Mesothelial cell of epicardium (in vitro differentiated cells): ENCODE measurements at places on chromosomes 1 and 21.

GRCh38 chr1:8911416-8912309 is 33.2 kb upstream of the ENO1 start:
- no peak for DNase-seq

GRCh38 chr1:84632673-84633434 is 57.4 kb downstream of the SSX2IP start:
- DNase-seq: no peak

DNA sequence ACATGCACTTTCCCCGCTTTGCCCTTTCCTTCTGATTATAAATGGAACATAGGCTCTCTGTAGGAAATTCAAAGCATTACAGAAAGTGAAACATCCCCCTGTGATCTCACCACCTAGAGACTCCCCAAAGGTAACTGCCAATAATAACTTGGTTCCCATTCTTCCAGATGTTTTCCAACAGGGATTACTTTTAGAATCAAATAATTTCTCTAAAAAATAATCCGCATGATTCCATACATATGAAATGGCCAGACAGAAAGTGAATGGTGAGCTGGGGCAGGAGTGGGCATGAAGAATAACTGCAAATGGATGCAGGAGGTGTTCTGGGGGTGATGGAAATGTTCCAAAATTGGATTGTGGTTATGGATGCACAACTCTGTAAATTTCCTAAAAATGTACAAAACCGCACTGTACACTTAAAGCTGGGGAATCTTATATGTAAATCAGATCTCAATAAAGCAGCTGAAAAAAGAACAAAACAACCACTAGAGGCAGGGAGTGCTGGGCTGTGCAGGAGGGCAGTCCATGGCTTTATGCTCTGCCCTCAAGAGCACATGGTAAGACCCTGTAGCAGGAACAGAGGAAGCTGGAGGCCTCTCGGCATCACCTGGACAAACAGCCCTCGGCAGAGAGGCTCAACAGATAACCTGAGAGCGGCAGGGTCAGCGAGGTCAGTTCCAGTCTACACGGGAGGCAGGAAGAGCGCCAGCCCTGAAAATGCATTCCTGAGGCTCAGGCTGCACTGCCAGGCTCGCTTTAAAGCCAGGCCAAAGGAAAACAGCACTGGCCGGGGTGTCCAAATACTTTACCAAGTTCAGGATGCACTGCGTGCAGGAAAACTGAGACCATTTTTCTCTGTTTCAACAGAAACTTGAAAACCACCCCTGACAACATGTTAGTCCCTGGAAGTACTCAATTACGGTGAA is 39.7 kb downstream of the CAPZB start:
- no peak for DNase-seq

DNA sequence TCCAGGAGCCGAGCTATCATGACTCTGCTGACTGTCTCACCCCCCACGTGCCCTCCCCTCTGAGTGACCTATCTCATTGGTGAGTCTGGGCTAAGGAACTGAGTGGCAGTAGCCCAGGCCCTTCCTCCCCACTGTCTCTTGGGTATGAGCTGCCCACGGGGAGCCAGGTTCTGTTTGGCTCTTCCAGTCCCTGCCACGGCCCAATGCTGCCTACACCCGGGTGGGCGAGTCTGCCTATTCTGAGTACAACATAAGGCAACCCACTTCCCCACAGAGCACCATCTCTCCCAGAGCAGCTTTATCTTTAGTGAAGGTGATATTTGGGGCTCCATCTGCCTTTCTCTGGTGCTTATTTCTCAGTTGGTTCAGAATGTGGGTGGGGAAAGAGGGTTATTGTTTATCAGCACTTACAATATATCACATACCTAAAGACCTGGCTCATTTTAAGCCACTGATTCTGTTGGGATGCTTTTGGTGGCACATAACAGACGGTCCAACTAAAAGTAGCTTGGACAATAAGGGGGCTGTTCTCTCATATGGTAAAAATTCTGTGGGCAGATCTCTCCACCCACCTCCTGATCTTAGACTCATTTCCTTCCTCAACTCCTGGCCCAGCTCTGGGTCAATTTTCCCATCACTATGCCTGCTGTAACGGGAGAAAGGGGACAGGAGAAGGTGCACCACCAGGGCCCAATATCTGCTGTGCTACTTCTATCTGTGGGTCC is 27.7 kb upstream of the VWA5B1 start:
- no peak for DNase-seq

- no peak for DNase-seq
These were observed 27.2 kb upstream of the PDE9A start for GRCh38 chr21:42626171-42626570.

GRCh38 chr1:8014381-8014988 is 11.6 kb downstream of the ERRFI1 start:
- no peak for DNase-seq

GRCh38 chr1:201675143-201675542 is 136.2 kb downstream of the NAV1 start:
- no peak for DNase-seq

DNA sequence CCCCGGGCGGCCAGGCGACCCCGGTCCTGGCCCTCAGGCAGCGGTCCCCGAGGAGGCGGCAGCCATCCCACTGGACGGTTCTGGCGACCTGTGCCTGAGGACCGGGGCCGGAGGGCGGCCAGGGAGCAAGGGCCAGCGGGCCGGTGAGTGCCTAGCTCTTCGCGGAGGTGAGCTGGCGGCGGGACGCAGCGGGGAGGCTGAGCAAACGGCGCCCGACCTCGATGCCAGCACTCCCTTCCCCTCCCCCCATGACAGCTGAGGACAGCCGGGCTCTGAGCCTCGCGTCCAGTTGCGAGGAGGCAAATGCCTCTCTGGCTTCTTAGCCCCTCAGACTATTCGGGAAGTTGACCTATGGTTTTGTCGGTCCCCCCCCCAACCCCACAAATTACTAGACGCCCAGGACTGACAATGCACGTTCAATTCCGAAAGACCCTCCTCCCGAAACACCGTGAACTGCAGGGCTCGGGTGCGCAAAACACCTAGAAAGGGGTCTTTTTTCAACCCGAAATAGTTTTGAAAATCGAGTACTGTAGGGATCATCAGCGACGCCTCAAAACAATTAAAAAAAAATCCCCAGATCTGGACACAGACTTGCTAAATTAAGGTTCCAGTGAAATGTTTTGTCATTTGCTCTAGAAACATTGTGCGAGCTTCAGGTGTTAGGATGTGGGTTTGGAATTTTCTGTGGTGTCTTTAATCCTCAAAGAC is 8.3 kb downstream of the CDKN2C start:
- peak; percentile 38 for DNase-seq

DNA sequence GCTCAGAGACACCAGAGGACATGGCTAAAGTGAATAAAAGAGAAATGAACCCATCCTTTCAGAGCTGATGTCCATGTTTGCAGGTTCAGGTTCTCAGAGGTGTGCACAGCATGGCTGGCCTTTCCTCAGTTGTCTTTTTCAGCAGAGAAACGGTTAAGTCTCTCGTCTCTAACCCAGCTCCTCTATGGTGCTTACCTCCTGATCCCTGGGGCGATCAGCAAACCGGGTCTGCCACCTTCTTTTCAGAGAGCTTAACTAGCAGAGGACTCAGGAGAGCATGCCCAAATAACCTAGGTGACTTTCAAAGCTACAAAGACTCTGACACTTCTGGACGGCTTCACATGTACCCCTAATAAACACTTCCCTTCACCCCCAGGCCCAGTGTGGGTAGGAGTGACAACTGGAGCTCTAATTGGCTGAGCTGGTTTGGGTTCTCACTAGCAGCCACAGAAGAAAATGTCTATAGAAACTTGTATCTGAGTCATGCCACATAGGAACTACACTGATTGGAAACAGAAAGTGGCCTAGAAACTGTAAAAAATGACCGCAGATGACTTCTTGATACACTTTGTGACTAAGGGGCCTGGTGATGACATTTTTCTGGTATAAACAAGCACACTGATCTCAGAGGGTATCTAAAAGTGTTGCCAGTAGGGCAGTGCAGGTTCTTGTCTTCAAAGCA is at the start of gene AIM2:
Gene AIM2, minus strand, starts transcription at position 329 of the 682 bp plus-strand sequence. CDS start 3,267 bp downstream, outside the sequence.
- no peak for DNase-seq

DNA sequence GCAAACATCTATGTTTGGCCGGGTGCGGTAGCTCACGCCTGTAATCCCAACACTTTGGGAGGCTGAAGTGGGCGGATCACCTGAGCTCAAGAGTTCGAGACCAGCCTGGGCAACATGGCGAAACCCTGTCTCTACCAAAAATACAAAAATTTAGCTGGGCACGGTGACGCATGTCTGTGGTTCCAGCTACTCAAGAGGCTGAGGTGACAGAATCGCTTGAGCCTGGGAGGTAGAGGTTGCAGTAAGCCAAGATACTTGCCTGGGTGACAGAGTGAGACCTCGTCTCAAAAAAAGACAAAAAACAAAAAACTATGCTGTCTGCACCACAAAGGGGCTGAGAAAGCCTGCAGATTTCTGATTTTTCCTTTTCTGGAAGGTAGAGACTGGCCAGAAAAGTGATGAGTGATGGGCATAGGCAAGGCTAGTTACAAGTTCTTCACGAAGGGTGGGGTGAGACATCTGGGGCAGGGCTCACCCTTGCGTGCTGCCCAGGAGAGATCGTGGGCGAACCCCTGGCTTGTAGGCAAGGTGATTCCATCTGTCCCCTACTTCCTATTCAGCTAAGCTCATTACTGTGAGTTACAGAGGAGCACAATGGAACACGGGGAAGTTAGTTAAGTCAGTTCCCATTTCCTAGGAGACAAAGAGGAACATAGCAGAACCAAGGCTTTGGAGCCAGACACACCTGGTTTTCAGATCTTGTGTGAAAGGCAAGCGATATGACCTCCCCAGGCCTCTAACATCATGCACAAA is 3.2 kb downstream of the SLC2A1 start:
- no peak for DNase-seq

- DNase-seq: peak; percentile 65
These were observed at the start of gene F11R for GRCh38 chr1:161020509-161021164. Gene F11R, minus strand, starts transcription at chr1:161021152. Its CDS starts 79 bp downstream, at chr1:161021073.

DNA sequence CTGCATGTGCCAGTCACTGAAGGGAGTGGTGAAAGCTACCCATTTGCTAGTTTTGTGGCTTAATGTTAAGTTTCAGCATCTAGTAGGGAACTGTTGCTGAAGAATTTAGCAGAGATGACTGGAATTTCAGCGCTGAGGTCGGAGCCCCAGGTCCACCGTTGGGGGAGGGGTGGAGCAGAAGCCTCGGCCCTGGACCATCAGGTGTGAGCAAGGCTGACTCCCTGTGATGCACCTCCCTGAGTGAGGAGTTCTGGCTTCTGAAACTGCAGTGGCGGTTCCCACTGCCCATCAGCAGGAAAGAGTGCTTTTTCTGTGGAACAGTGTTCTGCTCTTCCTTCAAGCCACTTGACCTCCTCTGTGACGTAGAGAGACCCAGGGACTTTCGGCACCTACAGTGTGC is 1.3 kb downstream of the NOS1AP start:
- DNase-seq: no peak

DNA sequence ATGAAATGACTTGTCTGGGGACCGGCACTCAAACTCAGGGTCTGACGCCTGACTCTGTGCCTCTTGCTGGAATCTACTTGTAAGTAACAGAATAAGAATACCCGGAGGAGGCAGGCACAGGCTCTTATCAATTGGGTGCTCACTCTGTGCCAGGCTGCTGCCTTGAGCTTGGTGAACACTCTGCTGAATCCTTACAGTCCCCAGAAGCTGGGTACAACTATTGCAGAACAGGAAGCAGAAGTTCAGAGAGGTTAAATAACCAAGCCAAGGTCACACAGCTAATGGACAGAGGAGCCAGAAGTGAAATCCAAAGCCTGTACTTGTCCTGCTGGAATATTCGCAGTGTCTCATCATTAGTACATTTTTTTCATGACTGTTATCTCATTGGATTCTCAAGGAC is 86.0 kb downstream of the EPHB2 start:
- DNase-seq: no peak
